ENCODE measurements at places on chromosomes 4 and X.

DNA sequence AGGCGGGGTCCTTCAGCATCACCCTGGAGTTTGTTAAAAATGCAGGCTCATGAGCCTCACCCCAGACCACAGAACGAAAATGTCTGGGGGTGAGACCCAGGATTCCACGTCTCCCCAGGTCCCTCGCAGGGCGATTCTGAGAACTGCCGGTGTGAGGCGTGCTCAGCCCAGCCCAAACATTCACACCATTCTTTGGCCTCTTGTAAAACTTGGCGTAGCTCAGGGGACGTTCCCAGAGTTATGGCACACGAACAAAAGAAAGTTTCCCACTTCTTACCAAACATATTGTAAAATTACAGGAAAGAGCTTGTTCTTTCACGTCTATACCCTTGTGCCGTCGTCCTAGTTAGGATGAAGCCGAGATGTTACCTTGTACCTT lies 12.9 kb downstream of the CD99 start:
- no peak for DNase-seq

- no peak for DNase-seq
Observed at GRCh38 chr4:33171873-33172525, 2451.8 kb downstream of the PCDH7 start.

DNA sequence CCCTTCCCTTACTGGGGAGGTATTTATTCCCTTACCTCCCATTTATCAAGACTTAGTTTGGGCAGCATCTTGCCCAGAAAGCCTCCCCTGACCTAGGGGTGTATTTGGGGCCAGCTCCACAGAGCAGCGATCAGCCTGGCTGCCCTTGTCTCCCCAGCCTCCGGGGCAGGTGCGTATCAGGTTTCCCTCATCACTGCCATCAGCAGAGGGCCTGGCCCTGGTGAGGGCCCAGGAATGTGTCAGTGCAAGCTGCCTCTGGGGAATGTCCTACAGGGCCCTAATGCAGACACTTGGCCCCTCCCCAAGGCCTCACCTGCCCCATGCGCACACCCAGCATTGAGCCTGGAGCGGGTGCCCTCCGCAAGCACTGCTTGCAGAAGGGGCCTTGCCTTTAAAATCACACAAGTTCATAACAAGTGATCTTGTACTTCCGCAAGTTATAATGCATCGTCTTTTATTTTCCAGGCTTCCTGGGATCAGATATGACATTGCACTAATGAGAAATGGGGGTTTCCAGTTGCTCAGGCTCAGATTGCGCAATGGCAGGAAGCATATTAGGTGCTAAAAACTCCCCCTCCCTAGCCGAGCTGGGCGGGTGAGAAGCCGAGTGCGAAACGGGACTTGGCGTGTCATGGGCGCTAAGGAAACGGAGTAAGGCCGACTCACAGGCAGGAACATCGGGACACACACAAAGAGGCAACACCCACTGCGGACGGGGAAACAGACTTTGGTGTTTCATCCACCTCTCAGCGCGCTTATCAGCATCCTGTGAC lies 25.4 kb upstream of the AFAP1 start:
- no peak for DNase-seq

- no peak for DNase-seq
Observed at GRCh38 chr4:169921237-169921636, 105.0 kb downstream of the MFAP3L start.

GRCh38 chr4:186144946-186145569 lies 40.6 kb downstream of the FAM149A start:
- DNase-seq: no peak

- DNase-seq: no peak
Observed at GRCh38 chrX:100883654-100884053, 9.5 kb upstream of the NOX1 start.

DNA sequence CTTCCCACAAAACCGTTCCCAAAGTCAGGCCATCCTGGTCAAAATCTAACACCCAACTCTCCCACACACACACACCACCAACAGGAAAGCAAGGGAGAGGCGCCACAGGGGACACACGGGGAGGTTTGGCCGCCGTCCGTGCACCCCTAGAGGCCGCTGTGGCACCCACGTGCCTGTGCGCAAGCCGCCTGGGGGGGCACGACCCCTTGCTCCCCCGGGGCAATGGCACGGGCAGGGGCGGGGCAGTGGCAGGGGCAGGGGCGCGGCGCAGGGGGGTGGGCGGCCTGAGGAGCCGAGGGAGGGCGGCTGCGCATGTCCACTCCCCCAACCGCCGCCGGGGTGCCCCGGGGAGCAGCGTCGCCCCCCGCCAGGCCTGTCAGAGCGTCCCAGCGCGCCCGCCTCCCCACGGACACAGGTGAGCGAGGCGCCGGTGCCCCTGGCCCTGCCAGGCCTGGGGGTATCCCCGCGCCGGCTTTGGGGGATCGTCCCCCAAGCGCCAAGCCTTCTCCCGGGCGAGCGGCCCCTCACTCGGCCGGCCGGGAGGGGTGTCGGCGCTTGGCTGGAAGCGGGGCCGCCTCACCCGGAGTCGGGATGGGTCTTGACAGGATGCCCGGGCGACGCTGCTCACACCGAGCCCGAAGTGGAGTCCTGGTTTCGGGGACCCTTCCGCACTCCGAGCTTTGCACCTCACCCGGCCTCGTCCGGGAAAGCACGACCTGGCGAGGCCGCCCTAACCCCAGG lies at the start of gene ERAS:
ERAS (plus strand) TSS at position 379 of the 741 bp plus-strand sequence. CDS start 2,611 bp downstream, outside the sequence.
- no peak for DNase-seq

- DNase-seq: no peak
Observed at GRCh38 chr4:155615081-155615887, 51.4 kb upstream of the GUCY1A1 start.

DNA sequence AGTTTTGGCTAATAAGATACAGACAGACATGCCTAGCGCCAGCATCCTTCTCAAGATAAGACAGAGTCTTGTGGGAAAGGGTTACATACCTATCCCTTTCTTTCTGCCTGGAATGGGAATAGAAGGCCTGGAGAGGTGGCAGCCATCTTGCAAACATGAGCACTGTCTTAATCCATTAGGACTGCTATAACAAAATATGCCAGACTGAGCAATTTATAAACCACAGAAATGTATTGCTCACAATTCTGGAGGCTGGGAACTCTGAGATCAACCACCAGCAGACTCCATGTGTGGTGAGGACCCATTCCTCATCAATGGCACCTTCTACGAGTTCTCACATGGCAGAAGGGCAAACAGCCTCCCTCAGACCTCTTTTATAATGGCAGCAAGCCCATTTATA lies 26.5 kb upstream of the NEIL3 start:
- no peak for DNase-seq

DNA sequence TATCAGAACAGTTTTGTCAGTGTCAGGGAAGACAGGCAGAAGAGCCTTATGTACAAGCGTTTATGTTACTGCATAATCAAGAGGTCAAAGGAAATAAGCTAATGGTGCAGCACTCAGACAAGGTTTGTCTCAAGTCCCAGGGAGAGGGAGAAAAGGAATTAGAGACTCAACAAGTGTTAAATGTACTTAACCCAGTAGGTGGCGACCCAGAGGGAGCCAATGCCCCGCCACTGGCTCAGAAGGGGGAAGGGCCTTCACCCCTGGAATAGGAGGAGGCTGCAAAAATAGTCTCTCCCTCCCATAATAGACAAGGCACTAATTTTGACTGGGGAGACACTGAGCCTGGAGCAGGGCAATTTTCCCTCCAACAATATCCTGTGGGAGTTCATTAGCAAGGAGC lies 14.1 kb upstream of the PAPSS1 start:
- no peak for DNase-seq

DNA sequence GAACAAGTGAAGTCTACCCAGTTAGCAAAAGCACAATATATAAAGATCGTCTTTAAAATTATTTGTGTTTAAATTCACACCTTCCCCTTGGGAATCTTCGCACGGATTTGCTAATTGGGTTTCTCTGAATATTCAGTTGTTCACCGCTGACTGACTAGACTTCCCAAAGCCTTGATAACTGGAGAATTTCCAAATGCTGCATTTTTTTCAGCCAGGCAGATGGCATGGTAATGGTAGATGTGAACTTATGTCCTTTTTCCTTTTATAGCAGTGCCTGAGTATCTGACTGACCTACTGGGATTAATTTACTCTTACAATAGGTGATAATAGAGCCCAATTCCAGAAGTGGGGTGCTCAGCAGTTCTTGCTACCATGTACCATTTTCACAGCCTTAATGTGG lies 548.1 kb downstream of the PACRGL start:
- no peak for DNase-seq

GRCh38 chr4:188714501-188714900 lies 575.3 kb downstream of the TRIML1 start:
- DNase-seq: no peak

GRCh38 chr4:54094451-54094850 lies 5.5 kb upstream of the GSX2 start:
- DNase-seq: no peak

DNA sequence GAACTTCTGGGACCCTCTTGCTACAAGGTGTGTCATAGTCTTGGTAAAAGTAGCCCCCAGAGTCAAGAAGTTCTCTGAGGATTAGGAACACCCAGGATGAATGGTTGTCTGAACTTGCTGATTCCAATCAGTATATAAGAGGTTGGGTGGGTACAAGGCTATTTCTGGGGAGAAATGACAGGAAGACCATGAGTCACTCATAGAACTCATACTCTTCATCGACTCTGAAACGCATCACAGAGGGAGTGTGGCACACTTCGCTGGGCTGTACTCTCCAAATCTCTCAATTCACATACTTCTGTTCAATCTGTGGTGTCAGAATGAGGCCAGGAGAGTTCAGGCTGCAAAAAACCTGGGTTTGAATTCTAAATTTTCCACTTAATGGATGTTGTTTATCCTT lies 193.2 kb upstream of the LEF1 start:
- no peak for DNase-seq

DNA sequence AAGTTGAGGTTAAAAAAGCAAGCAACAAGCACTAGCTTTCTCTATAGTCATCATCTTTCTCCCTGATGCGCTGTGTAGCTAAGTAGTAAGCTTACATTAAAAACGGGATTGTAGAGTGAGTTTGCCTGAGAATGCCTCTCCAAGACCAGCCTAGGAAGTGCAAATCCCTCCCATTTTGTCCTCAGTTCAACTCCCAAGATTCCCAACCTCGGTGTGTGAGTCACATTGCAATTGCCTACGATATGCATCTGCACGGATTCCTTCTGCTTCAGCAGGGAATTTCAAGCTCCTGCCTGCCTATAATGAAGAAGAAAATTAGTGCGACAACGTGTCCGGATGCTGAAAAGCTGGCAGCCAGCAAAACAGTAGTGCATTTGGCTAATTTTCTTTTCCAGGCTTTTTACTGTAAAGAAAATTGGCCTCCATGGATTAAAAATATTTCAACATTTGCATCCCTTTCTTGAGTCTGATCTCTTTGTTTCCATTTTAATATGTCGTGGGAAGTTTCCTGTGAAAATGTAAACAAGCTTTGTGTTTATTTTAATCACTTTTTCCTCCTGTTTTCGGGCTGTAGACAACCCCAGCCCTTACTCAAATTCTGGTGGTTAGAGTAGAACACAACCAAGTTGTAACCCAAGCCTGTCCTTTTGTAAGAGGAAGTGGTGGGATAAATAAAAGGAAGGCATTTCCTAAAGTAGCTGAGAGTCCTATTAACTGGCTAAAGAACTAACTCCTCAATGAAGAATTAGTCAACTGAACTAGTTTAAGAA lies 58.4 kb upstream of the TET2 start:
- no peak for DNase-seq

- DNase-seq: no peak
Observed at GRCh38 chrX:22220941-22221340, 51.8 kb upstream of the CBLL2 start.

GRCh38 chr4:41661442-41662076 lies 87.0 kb downstream of the PHOX2B start:
- no peak for DNase-seq

- DNase-seq: no peak
Observed at GRCh38 chr4:54229631-54230483, 764 bp downstream of the PDGFRA start.

- no peak for DNase-seq
Observed at GRCh38 chrX:110050901-110051300, 48.0 kb downstream of the TMEM164 start.

- no peak for DNase-seq
Observed at GRCh38 chrX:114178126-114178525, 405.8 kb upstream of the HTR2C start.

- DNase-seq: no peak
Observed at GRCh38 chrX:118182025-118182424, 65.4 kb upstream of the KLHL13 start.

DNA sequence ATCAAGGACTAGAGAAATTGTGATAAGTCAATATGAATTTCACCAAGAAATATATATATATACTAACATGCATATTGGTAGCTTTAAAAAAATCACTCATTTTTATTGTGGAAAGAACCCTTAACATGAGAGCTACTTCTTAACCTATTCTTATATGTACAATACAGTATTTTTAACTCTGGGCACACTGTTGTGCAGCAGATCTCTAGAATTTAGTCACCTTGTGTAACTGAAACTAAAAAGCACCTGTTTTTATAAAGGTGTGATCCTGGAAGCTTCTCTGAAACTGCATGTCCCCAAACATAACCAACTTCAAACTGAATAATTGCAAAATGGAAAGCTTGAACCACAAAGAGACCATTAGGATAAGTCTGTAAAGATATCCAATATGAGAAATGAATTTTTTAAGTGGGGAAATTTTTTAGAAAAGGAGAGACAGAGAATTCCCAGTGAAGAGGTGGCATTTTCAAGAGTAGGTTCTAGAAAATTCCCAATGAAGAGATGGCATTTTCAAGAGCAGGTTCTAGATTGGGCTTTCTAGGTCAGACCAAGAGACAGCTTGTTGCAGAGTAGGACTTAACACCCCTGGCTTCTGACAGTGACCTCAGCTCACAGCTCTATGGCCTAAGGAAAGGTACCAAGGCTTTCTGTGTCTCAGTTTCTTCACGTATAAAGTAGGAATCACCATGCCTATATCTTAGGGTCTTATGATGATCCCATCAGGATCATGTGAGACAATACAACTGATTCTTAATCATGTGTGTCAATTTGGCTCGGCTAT lies 22.0 kb upstream of the PPARGC1A start:
- DNase-seq: no peak

GRCh38 chrX:39779952-39780783 lies 317.6 kb downstream of the BCOR start:
- DNase-seq: no peak

DNA sequence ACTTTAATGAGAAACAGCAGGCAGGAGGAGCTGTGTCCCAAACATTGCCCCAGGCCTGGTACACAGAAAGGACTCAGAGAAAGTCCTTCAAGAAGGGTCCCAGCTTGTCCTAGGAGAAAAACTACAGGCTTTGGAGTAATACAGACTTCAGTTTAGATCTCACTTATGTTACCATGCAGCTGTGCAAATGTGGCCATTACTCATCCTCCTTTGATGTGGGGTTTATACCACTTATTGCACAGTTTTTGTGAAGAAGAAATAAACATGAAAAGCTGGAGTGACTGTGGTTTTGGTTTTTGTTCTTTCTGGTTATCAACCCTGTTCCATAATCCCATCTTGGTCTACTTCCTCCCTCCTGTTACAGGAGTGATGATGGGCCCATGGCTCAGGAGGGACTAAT lies 8.1 kb upstream of the CYTL1 start:
- DNase-seq: no peak

Measured in stimulated activated CD8-positive, alpha-beta memory T cell treated with anti-CD3 and anti-CD28 coated beads, Interleukin-4, amount 100 ng/mL, for 1 hour (primary cell).